ENCODE measurements at places on chromosomes 1 and 21.

GRCh38 chr1:75135573-75136194 lies 1.5 kb downstream of the LHX8 start:
- no peak for DNase-seq

DNA sequence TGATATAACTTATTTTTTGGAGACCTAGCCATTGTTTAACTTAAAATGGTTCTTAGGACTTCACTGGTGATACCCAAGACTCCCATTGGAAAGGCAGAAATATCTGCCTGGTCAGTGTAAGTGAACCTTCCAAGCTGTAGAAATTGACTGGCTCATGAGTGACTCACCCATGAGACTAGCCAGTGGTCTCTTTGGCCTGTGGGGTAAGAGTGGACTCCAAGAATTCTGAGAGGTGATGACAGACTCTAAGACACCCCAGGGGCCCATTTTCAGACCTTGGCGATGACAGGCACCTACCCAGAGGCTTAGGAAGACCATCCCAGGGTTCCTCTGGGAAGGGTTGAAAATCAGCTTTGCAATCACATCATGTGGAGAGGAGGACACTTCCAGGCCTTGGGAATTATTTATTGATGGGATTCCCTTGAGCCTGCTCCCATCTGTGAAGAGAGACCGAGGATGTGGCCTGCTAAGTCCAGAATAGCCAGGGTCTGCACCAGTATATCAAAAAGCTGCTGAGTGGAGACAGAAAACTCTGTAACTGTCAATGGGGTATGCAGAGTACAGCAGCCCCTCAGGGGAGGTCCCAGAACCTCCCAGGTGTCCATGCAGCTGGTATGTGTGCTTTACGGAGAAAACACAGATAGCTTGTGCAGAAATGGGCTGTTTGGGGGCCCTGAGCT lies 78.9 kb downstream of the KAZN start:
- DNase-seq = no peak

GRCh38 chr21:44893948-44894656 lies 20.6 kb upstream of the PTTG1IP start:
- DNase-seq = no peak

GRCh38 chr1:22117238-22117637 lies 25.7 kb downstream of the WNT4 start:
- DNase-seq = no peak

GRCh38 chr1:41109310-41110197 lies 88.0 kb upstream of the SLFNL1 start:
- DNase-seq = no peak

DNA sequence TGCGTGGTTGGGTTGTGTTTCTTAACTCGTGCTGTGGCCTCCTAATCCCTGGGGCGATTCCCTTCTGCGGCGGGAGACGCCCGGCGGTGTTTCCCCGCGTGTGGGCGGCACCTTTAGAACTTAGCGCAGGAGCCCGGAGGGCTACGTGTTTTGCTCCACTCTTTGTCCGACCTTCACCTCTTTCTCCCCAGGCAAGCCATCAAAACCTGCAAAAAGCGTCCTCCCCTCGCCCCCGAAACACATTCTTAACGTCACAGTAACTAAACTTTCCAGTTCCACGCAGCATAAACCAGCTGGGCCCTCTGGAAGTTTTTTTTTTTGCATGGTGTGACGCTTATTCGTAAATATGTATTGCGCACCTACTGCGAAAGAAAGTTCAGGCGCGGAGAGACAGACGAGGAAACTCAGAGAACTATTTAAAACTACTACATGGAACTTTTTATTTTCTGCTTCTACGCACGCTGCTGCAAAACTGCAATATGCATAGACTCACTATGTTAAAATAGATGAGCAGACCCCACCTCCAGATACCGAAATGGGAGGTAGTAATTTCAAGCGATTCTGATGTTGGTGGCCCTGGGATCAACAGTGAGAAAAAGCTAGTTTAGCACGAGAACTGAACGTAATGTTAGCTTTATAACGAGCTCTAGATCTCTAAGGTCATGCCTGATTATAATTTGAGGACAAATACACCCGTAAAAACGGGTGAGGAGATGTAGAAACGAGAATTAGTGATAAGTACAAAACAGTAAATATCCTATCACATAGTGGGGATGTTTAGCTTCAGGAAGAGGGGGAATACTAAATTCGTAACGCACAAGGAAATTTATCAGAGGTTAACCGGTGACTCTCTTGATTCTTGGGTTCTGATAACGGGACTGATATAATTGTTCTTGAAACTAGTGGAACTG lies 920 bp downstream of the MTR start:
- no peak for DNase-seq

DNA sequence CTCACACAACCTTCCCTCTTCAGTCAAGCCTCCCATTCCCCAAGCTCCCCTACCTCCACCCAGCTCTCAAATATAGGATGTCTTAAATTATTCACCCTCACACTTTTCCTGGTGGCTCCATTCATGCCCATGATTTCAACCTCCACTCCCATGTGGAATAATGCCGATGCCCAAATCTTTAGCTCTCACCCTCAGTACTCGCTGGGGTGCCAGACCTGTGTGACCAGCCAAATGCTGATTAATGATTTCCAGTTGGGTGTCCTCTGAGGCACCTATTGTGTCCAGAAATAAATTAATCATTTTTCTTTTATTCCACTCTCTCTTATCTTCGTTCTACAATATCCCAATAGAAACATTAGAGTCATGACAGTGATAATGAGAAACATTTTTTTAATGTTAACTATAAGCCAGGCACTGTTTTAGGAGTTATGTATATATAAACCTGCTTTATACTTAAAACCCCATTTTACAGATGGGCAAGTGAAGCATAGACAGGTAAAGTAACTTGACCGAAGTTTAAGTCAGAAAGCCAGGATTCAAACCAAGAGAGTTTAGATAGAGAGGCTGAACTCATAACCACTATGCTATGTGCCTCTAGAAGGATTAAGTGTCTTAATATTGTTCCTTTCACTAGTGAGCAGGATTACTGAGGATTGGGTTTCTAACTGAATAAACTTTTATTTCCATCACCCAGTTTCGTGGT lies 209.7 kb downstream of the DUSP10 start:
- no peak for DNase-seq

DNA sequence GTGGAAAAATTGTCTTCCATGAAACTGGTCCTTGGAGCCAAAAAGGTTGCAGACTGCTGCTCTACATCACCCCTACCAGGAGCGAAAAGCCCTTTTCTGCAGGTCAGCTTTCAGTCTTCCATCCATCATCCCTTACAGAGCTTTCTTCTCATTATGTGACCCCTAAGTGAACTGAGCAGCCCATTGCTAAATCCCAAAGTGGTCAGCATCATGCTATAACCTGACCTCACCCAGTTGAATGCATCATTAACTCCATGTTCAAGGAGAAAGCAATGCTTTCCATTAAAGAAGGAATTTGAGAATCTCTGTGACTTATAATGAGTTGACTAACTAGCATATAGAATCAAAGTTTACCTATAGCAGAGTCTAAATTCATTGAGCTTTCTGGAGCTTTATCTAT lies 10.4 kb upstream of the IL24 start:
- no peak for DNase-seq

GRCh38 chr1:31054349-31054748 lies 11.2 kb downstream of the PUM1 start:
- DNase-seq = no peak

DNA sequence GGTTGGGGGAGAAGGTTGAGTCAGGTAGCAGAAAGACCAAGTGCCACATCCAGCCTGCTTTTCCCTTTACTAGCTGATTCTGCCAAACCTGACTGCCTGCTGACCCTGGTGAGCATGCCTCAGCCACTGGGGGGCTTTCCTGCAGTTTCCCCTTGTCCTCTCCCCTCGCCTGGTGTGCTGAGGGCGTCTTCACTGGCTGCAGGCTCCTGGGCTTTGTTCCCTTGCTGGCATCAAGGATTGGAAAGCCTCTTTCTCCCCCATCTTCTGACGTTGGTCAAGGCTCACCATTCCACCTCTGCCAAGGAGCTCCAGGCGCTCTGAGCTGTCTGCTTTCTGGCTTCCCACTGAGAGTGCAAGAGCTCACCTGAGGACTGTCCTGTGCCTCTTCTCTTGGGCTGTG lies 28.4 kb downstream of the MAN1C1 start:
- no peak for DNase-seq

DNA sequence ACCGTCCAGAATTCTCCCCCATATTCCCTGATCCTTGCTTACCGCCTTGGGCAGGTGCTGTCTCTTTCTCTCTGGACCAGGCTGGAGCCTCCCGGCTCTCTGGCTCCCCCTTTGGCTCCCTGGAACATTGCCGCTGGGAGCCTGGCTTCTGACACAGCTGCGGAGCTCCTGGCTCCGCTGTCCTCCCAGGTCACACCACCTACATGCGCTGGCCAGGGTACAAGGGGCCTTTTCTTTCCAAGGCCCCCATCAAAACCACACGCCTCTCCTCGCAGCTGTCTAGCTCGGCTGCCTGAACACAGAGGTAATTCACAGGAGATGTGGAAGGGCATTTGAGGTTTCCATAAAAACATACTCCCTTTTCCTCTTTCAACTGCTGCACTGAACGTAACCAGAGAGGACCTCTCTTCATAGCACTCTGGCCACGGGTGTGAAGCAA lies 7.5 kb upstream of the ZNF648 start:
- DNase-seq = no peak

- DNase-seq = no peak
These were observed 46.0 kb upstream of the LRIG2 start for GRCh38 chr1:113027007-113027406.

- no peak for DNase-seq
These were observed 20.8 kb upstream of the TSNAX start for GRCh38 chr1:231507476-231508355.

- DNase-seq = no peak
These were observed 82.9 kb upstream of the ZNF644 start for GRCh38 chr1:91104712-91105111.
